Left lobe of liver (tissue), 2 donors: ENCODE measurements at places on chromosomes 13 and 19. TPM values are rescaled to one million over a fixed set of nuclear protein-coding genes. Genes with fewer than 3 reads are reported as not detected.

GRCh38 chr13:101289764-101290163, 126.5 kb downstream of the NALCN start:
- no peak for DNase-seq

GRCh38 chr19:34408411-34408810, 4.2 kb downstream of the PDCD2L start:
- DNase-seq: no peak

- DNase-seq: no peak
Measured at GRCh38 chr19:7544626-7545025, 9.1 kb downstream of the PNPLA6 start.

DNA sequence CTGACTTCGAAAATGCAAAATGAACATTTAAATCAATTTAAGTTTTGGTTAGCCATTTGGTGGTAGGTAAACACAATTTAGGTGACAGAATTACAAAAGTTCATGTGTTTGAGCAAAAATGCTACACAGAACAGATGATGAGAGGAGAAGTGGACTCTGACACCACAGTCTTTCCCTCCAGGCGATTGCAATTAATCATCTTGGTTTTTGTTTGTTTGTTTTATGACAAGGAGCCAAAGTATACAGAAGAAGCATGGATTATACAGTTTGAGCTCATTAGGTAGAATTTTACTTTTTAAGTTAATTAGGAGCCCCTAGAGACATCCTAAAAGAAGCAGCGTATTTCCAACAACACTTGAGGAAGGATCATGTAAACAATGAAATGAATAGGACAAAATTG, 49.3 kb upstream of the FREM2 start:
- DNase-seq: no peak

The ZNF440 gene
- total RNA-seq: 4.7 TPM

The NDUFB7 gene
- 134 TPM for total RNA-seq

The PDE4C gene
- 0.60 TPM for total RNA-seq
